ENCODE measurements at places on chromosomes 7 and 10.
A peak's percentile ranks its signal among the peaks of the same experiment; 100 is the strongest.

GRCh38 chr10:22954970-22955369, 27.1 kb downstream of the ARMC3 start:
- no peak for DNase-seq

DNA sequence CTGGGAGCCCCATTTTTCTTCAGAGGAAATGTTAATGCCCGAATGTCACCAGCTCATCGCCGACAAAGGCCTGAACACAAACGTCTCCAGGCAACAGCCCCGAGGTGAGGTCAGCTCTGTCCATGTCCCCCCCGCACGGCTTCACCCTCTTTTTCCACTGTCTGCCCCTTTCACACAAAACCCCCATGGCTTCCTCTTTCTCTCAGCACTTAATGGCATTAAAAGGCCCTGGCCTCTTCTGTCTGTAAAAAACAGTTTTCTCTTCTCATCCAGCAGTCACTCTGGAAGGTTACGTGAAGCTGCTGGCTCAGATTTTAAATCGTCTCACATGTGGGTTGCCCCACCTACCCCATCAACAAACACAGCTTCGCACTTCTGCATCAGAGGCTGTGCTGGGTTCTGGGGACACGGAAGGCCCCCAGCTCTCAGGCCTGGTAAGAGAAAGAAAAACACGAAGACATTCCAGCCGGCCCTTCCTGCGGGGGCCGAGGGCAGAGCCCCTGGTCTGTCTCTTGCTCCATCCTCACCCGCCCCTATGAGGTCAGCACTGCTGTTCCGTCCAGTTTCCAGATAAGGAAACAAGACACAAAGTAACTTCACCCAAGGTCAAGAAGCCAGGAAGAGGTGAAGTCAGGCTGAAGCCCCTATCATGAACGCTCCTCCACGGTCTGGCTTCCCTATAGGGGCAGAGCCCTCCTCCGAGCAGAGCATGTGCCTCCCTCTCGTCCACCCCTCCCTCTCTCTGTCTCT, 91.1 kb upstream of the PDGFA start:
- DNase-seq = peak; percentile 63

GRCh38 chr7:71659622-71660021, 527.7 kb downstream of the GALNT17 start:
- peak; percentile 28 for DNase-seq

DNA sequence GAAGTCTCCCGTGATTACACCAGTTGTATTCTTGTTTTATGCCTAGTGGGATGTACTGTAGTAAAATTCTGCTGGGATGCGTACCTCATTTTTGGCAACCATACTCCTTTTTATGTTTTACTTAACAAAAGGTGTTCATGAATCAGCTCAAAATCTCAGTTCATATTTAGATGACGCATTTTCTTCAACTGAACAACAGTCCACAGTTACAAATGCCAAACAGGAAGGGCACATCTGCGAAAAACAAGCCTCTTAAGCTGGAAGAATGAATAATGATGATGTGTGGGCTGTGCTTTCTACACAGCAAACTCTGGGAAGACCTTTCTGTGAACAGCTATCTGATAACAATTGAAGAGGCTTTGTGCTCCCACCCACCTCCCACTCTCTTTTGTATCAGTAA, 68.4 kb upstream of the NRBF2 start:
- DNase-seq = no peak

- no peak for DNase-seq
Observed at GRCh38 chr10:24299578-24300260, 90.8 kb downstream of the KIAA1217 start.

- DNase-seq = no peak
Observed at GRCh38 chr10:91096274-91096673, 124.2 kb upstream of the PCGF5 start.

DNA sequence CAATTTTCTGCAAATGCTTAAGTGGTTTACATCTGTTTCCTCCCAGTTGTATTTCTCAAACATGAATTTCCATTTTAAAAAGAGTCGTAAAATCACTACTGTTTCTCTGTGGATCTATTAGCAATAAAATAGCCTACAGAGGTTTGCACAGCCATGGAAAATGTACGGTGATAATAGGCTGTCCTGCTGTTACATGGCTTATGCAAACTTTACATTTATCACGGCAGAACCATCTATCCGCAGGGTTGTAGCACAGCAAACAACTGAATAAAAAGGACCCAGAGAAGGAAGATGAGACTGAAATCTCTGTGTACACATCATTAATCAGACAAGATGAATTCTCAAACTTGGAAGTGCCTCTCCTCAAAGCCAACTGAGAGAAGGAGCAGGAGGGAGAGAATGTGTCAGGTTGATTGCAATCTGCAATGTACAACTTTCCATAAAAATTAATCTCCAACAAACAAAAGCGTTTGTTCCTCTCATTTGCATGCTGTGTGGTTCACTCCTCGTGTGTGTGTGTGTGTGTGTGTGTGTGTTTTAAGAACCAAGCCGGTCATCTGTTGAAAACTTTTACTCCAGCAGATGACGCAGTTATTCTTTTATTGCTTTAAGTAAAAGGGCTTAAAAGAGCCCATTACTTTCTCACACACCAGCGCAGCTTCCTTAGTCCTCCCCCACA, 279.3 kb downstream of the SKAP2 start:
- DNase-seq = no peak

DNA sequence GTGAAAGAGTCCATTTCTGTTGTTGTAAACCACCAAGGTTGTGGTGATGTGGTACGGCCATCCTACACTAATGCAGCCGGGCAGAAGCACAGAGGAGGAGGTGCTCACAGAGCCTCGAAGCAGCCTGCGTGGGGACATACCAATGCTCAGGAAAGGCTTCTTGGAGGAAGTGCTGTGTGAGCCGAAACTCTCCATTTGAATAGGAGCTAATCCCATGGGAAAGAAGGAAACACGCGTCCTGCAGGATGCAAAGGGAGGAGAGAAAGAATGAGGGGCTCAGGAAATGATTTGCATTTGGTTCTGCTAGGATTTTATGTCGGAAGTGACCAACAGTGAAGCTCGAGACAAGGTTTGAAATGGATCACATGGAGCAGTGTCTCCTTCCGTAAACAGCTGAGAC, 477.9 kb upstream of the ANKRD30A start:
- no peak for DNase-seq

- no peak for DNase-seq
Observed at GRCh38 chr7:124033807-124034753, 1.2 kb upstream of the TMEM229A start.

- DNase-seq = no peak
Observed at GRCh38 chr10:124837687-124838086, 36.1 kb downstream of the ABRAXAS2 start.

DNA sequence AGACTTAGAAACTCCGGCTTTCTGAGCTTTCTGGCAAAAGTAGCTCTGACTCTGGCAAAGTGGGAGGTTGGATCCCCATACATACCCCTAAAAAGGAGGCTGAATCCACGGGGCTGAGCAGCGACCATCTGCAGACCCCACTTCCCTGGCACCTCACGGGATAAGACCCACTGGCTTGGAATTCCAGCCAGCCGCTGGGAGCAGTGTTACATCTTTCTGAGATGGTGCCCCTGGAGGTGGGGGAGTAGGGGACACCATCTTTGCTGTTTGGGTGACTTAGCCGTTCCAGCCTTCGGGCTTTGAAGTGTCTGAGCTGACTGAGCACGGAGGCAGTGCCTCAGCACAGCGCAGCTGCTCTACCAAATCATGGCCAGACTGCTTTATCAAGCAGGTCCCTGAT, 45.0 kb upstream of the GRM3 start:
- no peak for DNase-seq

DNA sequence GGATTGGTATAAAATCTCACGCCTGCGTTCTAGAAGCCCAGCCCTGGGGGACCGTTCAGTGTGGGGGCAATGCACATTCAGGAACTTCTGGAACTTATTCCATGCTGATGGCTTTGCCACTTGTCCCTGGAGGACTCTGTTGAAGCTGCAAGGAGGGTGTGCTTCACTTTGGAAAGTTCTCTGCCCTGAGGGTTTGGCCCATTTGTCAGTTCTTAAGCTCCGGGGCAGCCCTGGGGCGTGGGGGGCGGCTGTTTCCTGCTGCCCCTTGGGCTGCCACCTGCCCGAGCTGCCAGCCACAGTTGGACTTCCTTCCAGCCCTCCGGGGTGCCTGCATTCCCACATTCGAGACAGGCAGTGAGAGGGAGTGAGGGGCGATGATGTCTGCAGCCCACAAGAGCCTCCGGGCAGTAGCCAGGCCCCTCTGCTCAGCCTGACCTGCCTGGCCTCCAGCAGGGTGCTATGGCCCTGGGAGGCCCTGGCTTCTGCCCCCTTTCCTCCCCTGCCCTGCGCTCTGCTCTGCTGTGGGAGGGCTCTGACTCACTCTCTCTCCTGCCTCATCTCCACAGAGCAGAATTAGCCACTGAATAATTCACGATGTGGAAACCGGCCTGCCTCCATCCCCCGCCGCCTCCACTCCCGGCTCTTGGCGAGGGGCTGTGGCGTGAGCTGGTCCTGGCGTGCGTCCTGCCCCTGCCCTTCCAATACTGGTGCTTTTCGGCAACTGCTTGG, 1.9 kb downstream of the TTYH3 start:
- DNase-seq = no peak

DNA sequence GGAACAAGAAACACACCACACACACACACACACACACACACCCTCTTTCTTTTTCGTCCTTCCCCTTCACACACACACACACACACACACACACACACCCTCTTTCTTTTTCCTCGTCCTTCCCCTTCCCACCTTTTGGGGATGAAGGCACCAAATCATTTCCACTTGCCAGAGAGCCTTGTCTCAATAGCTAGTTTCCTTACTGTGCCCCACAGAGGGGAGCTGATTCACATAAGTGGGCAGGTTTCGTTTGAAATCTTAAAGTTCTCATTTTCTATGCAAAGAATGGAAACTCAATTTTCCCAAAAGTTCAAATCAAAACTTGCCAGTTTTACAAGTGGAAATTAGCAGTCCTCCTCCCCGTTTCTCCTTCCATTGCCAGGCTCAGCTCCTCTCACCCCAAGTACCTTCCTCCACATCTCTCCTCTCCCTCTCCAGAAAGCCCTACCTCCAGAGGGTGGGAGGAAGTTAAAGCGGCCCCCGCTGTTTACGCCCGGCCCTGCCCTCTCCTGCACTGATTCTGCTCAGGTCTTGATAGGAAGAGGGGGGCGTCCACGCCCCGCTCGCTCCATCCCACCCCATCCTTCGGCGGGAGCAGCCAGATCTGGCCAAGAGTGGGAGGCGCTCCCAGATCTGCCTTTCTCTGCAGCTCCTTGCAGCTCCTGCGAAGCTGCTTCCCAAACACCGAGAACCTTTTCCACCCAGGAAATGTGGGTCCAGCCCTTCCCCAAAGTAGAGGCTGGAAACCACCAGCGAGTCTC, 1.3 kb downstream of the CTTNBP2 start:
- DNase-seq = peak; percentile 15

DNA sequence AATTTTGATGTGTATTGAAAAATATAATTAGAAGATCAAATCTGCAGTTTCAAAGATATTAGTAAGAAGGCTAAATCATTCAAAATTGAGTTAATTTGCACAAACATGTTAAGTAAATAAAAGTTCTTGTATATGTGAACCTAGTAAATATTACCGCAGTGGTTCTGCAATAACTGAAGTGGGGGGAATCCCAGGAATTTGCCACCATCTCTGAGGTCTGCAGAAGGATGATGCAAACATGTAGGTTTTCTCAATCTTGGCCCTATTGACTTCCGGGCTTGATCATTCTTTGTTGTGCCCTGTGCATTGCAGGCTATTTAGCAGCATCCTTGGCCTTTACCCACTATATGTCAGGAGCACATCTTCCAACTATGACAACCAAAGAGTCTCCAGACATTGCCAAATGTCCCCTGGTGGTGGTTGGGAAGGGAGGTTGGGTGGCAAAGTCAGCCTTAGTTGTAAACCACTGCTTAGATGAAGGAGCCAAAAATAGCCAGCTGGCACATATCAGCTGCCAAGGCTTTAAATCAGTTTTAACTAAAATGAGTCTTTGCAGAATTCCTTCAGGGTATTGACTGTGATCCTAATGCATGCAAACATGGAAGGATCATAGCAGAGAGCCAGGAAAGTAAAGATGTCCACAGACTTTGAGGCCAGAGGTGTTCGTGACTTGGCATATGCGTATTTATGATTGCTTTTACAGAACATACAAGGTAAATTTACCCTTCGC, 146.3 kb downstream of the TRIL start:
- DNase-seq = no peak

DNA sequence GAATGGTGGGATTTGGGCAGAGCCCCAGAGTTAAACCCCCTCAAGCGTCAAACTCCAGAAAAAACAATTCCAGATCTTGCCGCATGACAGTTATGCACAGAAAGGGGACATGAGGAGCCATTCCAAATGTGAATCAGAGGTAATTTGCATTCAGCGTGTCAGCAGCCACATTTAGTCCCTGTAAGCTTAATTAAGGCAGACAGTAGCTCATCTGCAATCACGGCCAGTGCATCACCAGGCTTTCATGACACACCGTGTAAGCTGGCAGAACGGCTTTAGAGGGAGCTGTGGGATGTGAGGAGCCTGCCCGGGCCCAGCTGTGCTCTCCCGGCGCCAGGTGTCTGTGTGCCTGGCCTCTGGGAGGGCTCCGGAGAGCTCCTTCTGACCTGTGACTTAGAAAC, 18.7 kb upstream of the PRKAG2 start:
- no peak for DNase-seq

DNA sequence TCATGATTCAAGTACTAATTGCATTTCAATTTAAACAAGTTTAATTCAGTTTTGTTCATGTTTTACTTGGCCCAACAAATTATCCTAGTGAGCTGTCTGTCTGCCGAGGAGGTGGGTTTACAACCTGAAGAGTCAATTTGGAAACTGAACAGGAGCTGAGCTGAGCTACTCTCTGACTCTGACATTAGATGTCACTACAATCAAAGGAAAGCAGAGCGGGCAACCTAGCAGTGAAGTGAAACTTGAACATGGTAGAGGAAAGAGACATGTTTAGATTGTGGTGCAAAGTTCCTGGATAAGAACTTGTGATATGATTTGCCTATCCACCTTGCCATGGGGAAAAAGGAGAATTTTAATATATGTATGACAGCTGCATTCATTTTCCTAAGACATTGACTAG, 9.6 kb upstream of the AGR3 start:
- DNase-seq = no peak

DNA sequence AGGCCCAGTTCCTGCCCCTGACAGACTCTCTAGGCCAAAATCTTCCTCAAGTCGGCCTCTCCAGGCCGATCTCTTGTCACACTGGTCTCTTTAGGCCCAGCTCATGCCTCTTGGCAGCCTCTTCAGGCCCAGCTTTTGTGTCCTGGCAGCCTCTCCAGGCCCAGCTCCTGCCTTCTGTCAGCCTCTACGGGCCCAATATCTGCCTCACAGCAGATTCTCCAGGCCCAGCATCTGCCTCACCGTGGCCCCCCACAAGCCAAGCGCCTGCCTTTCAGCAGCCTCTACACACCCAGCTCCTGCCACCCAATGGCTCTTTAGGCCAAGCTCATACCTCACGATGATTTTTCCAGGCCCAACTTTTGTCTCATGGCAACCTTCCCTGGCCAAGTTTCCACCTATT, 33.0 kb upstream of the VKORC1L1 start:
- no peak for DNase-seq

- peak; percentile 13 for DNase-seq
Observed at GRCh38 chr7:87628780-87629569, 777 bp downstream of the RUNDC3B start.

DNA sequence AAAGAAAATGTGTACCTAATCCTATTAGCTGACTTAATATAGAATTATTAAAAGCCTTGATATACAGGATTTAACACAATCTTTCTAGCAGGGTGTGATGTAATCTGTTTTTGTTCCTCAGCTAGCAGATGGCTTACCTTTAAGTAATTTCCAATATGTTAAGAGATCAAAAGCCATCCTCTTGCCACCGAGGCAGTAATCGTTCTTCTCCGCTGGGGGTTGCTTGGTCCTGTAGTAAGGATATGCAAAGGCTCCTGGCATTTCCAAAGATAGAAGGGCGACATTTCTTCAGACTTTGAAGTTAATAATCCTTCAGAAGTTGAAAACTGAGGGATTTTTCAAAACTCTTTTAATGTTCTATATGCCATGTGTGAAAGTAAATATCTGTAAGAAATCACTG, 156.4 kb downstream of the FZD1 start:
- no peak for DNase-seq
